ENCODE measurements at places on chromosomes 6 and 20.

GRCh38 chr6:109299265-109299607 lies 83.0 kb downstream of the CD164 start:
- no peak for DNase-seq

- no peak for DNase-seq
Measured at GRCh38 chr6:27809067-27809938, 102.9 kb downstream of the OR2B2 start.

DNA sequence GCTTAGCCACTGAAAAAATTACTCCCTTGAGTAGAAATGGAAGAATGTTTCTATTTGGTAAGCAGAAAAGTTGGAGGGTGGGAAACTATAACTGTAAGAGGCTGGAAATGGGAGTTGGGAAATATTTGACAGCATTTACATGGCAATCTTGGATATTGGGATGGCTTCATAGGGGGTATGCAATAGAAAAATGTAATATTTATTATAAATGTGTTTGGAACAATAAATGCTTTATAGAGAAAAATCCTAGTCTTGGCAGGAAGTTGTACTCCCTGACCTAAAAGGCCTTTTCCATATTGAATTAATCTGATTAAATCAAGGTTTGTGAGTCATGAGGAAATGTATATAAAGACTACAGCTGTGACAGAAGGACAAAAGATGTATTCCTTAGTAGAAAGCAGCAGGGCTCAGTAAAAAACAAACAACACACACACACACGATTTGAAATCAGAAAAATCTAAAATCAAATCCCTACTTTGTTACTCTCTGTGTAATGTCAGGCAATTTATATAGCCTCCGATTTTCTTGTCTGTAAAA lies 272.3 kb downstream of the CD109 start:
- no peak for DNase-seq

GRCh38 chr6:144362042-144363018 lies 77.2 kb downstream of the UTRN start:
- no peak for DNase-seq

- DNase-seq: no peak
Measured at GRCh38 chr6:30500421-30501355, 11.4 kb downstream of the HLA-E start.

DNA sequence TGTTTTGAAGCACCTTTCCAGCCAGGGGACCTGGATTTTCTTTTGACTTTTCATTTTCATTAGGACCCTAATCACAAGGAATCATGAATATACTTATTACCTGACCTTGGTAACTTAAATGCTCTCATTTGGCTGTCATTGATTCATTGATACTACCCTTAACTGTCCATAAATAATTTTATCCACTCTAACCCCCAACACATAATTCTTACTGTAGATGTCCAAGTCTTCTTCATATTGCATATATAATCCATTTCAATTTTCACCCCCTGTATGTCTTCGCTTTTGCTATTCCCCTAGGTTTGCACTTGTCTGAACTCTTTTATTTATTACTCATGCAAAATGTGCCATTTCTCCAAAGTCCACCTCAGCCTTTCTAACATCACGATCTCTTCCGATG lies 602.9 kb downstream of the MMUT start:
- no peak for DNase-seq

DNA sequence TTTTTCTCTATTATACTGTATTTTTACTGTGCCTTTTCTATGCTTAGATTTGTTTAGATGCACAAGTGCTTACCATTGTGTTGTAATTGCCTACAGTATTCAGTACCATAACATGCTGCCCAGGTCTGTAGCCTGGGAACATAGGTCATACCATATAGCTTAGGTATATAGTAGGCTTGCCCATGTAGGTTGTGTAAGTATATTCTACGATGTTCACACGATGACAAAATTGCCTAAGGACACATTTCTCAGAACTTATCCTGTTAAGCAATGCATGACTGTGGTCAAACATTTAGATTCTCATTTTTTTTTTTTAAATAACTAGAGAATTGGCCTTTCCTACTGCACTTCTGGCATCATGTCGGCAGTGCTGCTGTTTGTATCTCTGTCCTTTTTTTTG lies 253.7 kb upstream of the SUPT3H start:
- DNase-seq: no peak

DNA sequence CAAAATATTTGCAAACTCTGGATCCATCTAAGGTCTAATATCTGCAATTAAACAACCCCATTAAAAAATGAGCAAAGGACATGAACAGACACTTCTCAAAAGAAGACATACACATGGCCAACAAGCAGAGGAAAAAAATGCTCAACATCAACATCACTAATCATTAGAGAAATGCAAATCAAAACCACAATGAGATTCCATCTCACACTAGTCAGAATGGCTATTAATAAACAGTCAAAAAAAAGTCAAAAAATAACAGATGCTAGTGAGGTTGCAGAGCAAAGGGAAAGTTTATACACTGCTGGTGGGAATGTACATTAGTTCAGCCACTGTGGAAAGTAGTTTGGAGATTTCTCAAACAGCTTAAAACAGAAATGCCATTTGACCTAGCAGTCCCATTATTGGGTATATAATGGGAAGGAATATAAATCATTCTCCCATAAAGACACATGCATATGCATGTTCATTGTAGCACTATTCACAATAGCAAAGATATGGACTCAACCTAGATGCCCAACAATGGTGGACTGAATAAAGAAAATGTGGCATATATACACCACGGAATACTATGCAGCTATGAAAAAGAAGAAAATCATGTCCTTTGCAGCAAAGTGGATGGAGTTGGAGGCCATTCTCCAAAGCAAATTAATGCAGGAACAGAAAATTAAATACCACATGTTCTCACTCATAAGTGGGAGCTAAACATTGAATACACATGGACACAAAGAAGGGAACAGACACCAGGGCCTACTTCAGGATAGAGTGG lies 9.1 kb downstream of the ZNFX1 start:
- no peak for DNase-seq

DNA sequence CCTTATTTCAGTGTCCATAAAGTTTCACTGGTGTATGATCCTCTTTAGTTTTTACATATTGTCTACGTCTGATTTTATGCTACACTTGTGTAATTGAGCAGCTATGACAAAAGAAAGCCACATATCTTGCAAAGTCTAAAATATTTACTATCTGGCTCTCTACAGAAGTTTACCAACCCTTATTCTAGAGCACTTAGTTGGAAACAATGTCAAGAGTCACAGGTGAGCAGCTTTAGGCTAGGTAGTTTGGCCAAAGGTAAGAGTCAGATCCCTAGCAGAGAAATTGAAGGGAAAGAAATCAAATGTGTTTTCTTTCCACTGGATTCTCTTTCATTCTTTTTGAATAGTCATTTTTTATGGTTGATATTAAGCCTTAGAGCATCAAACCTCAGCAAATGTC lies 34.7 kb upstream of the STXBP5 start:
- no peak for DNase-seq

DNA sequence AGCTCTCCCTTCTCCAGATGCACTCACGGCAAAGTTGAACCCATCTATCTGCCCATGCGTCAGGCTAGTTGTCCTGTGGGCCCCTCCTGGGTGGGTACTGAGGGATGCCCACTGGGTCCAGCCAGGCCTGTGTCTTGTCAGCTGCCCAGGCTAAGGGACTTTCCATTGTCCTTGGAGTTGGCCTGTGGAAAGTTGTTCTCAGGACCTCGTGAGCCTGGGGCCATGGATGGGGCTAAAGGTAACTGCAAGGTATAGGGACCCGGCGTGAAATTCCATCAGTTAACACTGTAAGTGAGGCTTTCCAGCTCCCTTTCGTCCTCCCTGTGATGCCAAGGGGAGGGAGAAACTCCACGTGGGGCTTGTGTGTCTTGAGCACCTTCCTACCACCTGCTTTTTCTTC lies 126.5 kb downstream of the CEBPB start:
- no peak for DNase-seq

DNA sequence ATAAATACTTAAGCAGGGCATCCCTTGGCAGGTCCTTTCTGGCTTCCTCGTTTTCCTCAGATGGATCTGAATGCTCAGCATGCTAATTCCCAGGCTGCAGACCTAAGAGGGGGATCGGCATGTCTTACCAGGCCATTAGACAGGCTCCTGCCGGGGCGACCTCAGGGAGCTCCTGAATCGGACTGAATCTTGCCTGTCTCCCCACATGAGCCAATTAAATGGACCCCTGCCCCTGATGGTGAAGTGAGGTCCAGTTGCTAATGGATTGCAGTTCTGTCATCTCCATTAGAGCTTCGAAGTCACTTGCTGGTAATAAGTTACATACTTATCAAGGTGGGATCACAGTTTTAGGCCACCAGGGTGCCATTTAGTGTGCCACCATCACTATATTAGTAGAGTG lies 51.4 kb downstream of the NOL4L start:
- DNase-seq: no peak

DNA sequence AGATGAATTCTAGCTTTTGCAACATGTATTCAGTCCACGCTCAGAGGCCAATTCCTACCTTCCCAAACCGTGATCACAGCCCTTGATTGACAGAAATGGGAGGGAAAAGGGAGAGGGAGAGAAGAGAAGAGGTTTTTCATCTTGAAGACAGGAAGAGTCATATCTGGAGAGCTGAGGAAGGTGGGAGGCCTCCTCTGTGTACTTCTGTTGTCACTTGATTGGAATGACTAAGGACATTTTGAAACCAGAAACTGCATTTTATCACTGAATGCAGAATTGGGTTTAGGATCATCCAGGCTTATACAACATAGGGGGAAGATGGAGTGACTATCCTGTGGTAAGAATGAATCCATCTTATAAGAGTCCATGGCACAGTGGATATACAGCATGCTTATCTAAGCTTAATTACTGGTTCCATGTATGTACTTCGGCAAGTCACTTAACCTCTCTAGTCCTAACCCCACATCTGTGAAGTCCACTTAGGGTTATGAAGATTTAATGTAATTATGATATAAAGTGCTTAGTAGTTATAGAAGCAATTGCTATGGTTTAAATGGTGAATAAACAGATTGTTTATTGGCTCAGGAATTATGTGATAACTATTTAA lies 144.0 kb downstream of the BCKDHB start:
- DNase-seq: no peak

GRCh38 chr6:158161566-158162254 lies 6.4 kb downstream of the SERAC1 start:
- DNase-seq: no peak

Measured in NCI-H187 (cell line).